ENCODE measurements at places on chromosomes 6 and 20.

GRCh38 chr6:123808556-123808955 lies 4.9 kb downstream of the NKAIN2 start:
- no peak for DNase-seq

DNA sequence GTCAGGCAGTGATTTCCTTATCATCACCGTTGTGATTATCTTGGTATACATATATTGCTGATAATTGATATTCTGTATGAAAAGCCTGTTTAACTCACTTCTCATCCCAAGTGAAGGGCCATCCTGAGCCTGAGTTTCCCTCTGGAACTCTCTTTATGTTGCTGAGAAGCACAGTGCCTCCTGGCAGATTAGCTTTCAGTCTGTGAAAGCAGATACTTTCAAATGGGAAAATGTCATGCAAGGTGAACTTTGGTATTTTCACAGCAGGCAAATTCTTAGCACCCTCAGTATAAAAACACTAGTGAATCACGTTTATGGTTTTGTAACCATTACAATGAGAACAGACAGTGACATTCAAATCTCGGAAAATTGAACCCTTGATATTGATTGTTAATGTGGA lies 151.6 kb downstream of the PRIM2 start:
- DNase-seq = no peak

DNA sequence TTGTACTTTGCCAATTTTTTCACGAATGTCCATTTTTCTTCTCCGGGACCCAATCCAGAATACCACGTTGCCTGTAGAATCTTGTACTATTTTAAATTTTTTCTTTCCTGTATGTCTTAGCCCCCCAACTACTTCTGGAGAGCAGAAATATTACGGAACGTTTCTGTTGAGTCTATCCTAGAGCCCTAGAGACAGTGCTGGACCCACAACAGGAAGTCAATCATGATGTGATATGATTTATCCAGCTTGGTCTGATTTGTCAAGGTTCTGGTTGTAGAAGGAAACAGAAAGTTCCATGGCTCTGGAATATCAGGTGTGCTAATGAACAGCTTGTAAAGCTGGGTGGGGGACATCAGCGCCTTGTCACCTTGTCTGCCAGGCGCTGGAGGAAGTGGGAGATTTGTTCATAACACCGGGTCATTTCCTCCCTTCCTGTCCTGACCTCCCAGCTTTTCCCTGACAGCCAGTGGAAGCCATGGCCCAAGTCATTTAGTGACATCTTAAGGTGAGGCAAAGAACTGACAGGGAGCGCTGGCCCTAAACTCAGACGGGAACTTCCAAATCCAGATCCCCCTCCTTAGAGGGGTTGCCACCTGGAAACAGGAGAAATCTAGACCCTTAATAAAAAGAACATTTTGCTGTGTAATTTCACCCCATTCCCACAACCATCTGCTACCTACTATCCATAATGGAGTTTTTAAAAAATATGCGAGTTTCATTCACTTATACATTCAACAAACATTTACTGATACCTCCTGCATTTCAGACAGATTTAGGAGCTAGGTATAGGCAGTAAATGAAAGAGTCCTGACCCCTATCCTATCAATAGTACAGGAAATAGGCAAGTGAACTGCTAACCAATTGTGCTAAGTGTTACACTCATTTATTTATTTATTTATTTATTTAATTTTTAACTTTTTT lies 130.5 kb downstream of the ZFP64 start:
- no peak for DNase-seq

DNA sequence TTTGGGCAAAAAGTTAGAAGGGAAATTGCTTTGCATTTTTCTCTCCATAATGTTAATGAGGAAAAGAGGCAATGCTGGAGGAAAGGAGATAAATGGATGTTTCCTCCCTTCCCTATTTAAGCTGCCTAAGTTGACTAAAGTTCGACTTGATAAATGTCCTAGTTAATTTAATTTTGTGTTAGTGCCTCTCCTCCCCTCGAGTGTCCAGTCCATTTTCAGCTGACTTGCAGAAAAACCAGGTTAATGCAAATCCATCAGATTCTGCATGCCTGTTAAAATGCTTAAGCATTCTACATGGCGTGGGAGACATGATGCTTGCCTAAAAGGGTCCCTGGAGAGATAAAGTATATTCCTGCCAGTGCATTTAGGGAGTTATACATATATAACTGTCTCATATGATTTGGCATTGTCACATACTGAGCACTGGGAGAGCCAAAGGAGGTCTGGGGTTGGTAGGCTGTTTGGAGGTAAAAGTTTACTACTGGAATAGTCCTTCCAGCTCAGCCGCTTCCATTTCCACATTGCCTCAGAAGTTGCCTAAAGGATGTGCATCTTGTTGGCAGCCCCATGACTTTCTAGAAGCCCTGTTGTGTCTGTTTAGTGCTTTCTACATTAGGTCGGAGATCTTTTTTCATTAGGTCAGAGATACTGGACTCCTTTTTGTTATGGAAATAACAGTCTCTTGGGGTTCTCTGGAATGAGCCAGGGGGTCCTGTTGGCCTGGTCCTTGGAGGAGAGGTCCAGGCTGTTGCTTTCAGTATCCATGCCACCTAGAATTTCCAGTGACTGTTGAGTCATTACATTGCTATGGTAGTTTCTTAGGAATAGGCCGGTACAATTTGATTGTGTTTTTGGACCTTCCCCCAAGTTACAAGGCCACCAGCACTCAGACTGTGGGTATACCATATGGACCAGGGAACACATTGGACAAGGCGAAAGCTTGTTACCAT lies 30.4 kb downstream of the JARID2 start:
- no peak for DNase-seq

DNA sequence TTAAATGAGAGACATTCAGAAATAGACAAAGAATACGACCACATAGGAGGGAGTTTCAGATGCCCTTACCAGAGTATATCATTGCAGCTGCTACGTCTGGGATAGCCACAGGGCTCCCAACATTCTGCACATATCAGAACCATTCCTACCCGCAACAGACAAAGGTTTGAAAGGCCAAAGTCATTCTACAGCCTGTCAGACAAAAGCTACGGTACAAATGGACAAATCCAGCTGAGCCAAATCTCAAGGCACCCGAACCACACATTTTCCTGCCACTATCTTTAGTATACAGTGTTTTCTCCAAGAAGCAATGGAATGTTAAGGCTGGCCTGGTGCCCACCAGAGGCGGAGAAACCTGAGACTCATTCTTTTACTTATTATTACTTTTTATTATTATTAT lies 30.5 kb upstream of the LYRM2 start:
- DNase-seq = no peak

DNA sequence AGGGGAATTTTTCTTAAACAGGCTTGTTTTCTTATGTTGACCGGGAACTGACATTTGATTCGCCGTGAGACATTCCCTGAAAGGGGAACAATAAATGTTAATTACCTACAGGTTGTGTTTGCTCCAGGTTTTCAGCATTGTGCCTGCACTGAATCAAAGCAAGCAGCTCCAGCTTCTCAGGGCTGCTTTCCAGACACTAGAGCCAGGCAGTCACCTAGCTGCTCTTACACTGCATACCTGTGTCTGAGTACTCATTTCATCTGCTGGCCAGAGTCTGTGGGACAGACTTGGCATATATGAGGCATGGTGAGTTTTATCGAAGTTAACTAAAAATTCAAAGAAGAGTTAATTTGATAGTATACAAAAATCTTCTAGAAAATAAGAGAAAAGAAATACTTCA lies 951.8 kb upstream of the MAP3K7 start:
- DNase-seq = no peak
